CD8-positive, alpha-beta memory T cell (primary cell): ENCODE measurements at places on chromosomes 7 and 10. TPM values are rescaled to one million over a fixed set of nuclear protein-coding genes. Genes with fewer than 3 reads are reported as not detected.

The FOXI2 gene
- not detected for total RNA-seq

The PAPOLB gene
- total RNA-seq = not detected

The PLEKHS1 gene
- not detected for total RNA-seq

The THNSL1 gene
- 9.5 TPM for total RNA-seq

The OPN4 gene
- total RNA-seq = not detected

The SPACDR gene
- 1.7 TPM for total RNA-seq

The IRF5 gene
- 7.8 TPM for total RNA-seq

The PTPRN2 gene
- 0.33 TPM for total RNA-seq

The ENTPD1 gene
- 6.7 TPM for total RNA-seq

The ANXA8L1 gene
- total RNA-seq = not detected
